Mucosa of gallbladder (tissue), 1 donor: ENCODE measurements at places on chromosomes 2 and 18. TPM values are rescaled to one million over a fixed set of nuclear protein-coding genes. Genes with fewer than 3 reads are reported as not detected.

The INHA gene
- total RNA-seq = 0.37 TPM

The GKN1 gene
- not detected for total RNA-seq

The SCYGR7 gene
- total RNA-seq = not detected

The MOCOS gene
- total RNA-seq = 7.5 TPM

The INO80C gene
- 33.5 TPM for total RNA-seq

The CPO gene
- 0.23 TPM for total RNA-seq

The SERPINB4 gene
- not detected for total RNA-seq

The TRIB2 gene
- total RNA-seq = 29.1 TPM

The STPG4 gene
- 0.20 TPM for total RNA-seq

The ATP6V1C2 gene
- total RNA-seq = 0.26 TPM

The ATG9A gene
- total RNA-seq = 73.1 TPM

The RANBP2 gene
- 64.9 TPM for total RNA-seq

The ATP5F1A gene
- total RNA-seq = 378 TPM

The TCF23 gene
- 0.12 TPM for total RNA-seq

The SLC16A14 gene
- 8.8 TPM for total RNA-seq

The CHRND gene
- not detected for total RNA-seq

The MEIS1 gene
- 61.8 TPM for total RNA-seq

The CRYGD gene
- total RNA-seq = not detected

The POTEI gene
- 0.03 TPM for total RNA-seq

The REG3G gene
- 0.66 TPM for total RNA-seq

The PLEK gene
- 9.4 TPM for total RNA-seq

The M1AP gene
- total RNA-seq = 2.0 TPM

The PLA2R1 gene
- total RNA-seq = 45.0 TPM

The MARS2 gene
- 4.8 TPM for total RNA-seq

The KLHL41 gene
- 6.2 TPM for total RNA-seq

The LIMS3 gene
- total RNA-seq = 3.1 TPM

The GALNT3 gene
- 96.6 TPM for total RNA-seq

The HOXD4 gene
- 1.0 TPM for total RNA-seq

The CYB5A gene
- 566 TPM for total RNA-seq

The POMC gene
- 6.8 TPM for total RNA-seq

The SLC30A3 gene
- total RNA-seq = not detected

The STRADB gene
- 52.2 TPM for total RNA-seq

The CD302 gene
- total RNA-seq = 34.6 TPM

The HRH4 gene
- not detected for total RNA-seq

The PIEZO2 gene
- 1.5 TPM for total RNA-seq

The LGALSL gene
- 19.9 TPM for total RNA-seq

The COLEC11 gene
- total RNA-seq = 79.0 TPM

The EGR4 gene
- not detected for total RNA-seq

The CD207 gene
- 0.52 TPM for total RNA-seq

The KLHL30 gene
- 2.0 TPM for total RNA-seq

The MAL gene
- 2.9 TPM for total RNA-seq

The TNFAIP6 gene
- 1.4 TPM for total RNA-seq

The AKAIN1 gene
- not detected for total RNA-seq

The SNORC gene
- 7.7 TPM for total RNA-seq

The HAAO gene
- 20.9 TPM for total RNA-seq

The GALNT5 gene
- total RNA-seq = 11.7 TPM

The IL1A gene
- 0.66 TPM for total RNA-seq
